Activated CD4-positive, alpha-beta T cell treated with anti-CD3 and anti-CD28 coated beads, Interleukin-2, amount 50 U/mL, for 24 hours (primary cell): ENCODE measurements at places on chromosomes 12 and 14.

DNA sequence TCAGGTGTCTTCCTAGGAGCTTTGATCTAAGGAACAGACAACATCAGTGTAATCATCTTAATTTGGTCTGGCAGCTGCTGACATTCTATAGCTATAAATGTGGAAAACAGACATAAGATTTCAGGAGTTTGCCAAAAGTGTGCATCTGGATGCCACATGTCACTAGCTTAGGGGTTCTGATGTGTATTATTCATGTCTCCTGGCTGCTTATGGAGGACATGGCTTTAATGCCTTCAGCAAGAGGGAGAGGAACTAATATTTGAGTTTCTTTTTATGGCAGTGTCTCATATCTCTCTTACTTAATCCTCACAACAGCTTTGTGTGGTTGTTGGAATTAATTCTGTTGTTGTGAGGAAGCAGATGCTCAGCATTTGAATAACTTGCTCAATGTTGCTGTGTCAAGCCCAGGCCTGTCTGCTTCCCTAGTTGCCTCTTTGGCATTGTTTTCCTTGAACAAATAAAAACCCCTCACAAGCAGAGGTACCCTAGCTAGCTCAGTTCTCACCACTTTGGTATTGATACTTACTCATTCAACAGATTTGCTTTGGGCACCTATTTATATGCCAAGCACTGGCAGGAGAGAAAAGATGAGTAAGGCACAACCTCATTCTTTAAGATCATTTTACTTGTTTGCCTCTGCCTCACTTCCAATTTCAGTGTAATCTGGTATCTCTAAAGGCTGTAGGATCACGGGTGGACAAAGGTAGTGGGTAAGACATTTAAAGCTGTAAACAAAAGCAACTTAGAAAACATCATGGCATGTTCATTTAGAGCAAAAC is 39.8 kb upstream of the EID3 start:
- no peak for DNase-seq

DNA sequence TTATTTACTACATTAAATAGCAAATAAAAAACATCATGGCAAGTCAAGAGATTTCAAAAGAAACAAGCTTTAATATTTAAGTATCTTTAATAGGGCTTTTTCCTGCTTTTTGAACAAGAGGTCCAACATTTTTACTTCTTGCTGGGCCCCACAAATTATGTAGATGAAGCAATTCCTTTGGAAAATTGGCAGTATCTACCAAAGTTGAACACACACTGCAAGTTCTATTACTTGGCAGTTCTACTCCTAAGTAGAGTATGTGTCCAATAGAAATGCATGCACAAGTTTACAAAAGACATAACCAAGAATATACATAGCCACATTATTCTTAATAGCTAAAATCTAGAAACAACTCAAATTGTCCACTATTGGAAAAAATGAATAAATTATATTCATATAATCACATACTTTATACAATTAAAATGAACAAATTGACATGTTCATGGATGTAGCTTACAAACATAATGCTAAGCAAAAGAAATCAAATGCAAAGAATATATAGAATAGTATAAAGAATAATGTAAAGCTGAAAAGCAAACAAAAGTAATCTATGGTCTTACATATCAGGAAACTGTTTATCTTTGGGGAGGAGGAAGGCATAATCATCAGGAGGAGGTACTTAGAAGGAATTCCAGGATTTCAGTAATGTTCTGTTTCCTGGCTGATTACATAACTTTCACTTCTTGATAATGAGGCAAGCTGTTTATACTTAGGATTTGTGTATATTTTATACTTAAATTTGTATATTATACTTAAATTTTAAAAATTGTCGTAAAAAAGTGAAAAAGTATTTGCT is 6.5 kb upstream of the TMBIM4 start:
- no peak for DNase-seq

DNA sequence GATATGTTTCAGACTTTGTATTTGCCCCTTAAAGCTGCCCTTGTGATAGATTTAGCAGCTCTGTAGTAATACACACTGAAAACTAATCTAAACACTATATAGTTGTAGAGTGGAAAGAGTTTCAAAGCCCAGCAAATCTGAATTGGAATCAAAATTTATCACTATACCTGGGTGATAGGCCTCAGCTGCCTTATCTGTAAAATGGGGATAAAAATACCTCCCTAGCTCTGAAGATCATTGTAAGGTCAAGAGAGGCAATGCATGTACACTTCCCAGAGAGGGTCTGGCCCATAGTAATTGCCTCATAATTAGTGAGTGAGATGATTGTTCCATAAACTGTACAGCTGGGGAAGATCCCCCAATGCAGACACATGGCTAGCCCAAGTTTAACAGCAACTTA is 103.6 kb downstream of the IGF1 start:
- DNase-seq, result no peak

GRCh38 chr14:62364800-62365280 is 602.6 kb downstream of the SNAPC1 start:
- no peak for DNase-seq

DNA sequence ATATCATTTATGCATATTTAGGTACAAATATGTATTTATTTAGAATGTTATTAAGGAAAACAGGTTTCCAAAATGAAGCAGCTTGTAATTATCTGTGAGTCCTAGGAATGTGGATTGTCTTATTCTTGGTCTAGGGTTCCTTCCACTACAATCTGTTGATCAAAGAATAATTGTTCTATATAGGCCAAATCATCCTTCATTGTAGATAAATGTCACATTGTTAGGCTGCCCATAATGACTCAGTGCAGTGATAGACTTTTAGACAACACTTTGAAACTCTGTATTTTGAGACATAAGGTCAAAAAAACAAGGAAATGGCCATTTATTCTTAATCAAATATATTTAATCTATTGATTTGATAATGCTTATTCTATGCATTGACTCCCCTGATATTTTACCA is 283.0 kb downstream of the ACSS3 start:
- no peak for DNase-seq

- no peak for DNase-seq
These were observed 114.8 kb downstream of the C12orf75 start for GRCh38 chr12:105445249-105445648.

DNA sequence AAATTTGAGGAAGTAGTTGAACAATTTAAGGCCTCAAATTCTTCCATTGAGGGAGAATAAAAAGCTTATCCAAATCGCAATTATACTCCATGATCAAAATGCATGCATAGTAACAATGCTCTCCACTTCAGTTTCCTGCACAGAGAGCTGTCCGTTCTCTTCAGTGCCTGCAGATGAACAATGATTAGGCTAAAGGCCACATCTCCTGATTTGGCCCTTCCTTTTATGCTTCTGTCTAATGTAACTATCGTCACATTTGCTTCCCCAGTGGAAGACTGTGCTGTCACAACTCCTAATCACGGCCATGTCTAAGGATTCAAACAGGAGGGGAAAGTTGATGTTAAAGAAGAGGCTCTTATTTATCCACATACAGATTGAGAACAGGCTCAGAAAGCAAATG is 113.6 kb upstream of the NPAS3 start:
- no peak for DNase-seq
